ENCODE measurements at places on chromosomes 1 and 21. TPM values are rescaled to one million over a fixed set of nuclear protein-coding genes. Genes with fewer than 3 reads are reported as not detected.

The S1PR1 gene
- total RNA-seq: 8.7 TPM

The AXDND1 gene
- total RNA-seq: 0.77 TPM

DNA sequence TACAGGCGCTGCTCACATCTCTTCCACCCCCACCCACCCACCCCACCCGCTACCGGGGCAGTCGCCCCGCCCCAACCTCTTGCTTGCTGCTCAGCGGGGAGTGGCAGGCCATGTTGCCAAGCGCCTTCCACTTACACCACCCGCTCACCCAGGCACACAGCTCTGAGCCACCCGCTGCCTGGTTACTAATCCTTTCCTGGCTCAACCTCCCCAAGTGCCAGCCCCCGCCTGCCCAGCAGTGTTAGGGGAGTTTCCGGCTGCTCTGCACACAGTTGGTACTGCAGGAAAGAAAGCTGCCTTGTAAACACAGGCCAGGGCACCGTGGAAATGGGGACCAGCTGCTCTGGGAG is 56.2 kb downstream of the LACTBL1 start:
- DNase-seq: no peak

DNA sequence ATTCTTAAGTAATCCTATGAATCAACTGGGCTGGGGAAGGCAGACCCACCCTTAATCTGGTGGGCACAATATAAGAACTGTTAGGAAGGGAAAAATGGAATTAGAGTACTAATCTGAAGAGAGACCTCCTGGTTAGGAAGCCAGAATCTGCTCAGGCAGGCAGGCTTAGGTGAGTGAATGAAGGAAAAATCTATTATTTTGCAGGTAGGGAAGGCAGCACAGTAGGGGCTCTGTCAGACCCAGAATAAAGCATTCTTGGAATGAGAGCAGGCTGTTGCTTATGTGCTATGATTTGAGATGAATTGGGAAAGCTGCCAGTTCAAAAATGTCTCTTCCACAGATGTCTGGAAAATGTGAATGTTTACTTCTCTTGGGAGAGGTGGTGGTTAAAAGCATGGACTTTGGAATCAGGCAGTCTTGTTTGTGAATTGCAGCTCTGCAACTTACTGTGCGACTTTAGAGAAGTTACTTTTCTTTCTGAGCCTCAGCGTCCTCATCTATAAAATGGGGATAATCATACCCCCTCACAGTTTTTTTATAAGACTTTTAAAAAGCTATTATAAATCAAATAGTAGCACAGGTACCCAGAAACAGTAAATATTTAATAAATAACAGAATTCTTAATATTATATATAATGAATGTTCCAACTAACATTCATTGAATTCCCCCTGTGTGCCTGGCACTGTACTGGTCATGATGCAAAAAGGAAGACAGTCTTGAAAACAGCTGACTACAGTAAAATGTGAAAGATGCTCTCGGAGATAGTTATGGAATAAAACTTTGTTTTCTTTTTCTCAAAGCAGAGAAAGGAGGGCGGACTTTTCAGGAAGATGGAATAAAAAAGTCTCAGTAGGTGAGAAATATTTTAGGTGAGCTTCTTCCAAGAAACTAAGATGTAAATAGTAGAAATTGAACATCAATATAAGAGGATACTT is 15.3 kb upstream of the ZNF644 start:
- no peak for DNase-seq

- no peak for DNase-seq
Measured at GRCh38 chr1:203796236-203796605, 798 bp downstream of the ZBED6 start.

DNA sequence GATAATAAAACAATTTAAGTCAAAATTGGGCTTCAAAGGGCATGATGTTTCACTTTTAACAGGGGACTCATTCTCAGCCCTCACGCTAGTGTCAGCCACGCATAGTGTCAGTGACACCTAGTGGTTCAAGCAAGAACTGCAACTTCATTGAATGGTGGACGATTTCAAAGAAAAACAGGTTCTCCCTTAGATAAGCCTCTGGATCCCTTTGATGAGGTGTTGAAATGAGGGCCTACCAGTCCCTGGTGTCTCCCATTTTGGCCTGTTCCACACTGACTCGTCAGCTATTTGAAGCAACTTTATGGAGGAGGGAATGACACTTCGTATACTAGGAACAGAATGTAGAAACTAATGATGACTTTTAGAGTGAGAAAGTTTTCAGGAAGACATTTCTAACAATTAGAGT is 56.2 kb downstream of the FCRL5 start:
- peak; percentile 67 for DNase-seq

- DNase-seq: no peak
Measured at GRCh38 chr1:209080170-209080781, 503.2 kb upstream of the CAMK1G start.

The HENMT1 gene
- 3.7 TPM for total RNA-seq

GRCh38 chr21:28334407-28334806 is 658.3 kb downstream of the LTN1 start:
- DNase-seq: no peak

The CFAP141 gene
- not detected for total RNA-seq

GRCh38 chr21:24895885-24896734 is 711.2 kb downstream of the MRPL39 start:
- DNase-seq: peak; percentile 27

DNA sequence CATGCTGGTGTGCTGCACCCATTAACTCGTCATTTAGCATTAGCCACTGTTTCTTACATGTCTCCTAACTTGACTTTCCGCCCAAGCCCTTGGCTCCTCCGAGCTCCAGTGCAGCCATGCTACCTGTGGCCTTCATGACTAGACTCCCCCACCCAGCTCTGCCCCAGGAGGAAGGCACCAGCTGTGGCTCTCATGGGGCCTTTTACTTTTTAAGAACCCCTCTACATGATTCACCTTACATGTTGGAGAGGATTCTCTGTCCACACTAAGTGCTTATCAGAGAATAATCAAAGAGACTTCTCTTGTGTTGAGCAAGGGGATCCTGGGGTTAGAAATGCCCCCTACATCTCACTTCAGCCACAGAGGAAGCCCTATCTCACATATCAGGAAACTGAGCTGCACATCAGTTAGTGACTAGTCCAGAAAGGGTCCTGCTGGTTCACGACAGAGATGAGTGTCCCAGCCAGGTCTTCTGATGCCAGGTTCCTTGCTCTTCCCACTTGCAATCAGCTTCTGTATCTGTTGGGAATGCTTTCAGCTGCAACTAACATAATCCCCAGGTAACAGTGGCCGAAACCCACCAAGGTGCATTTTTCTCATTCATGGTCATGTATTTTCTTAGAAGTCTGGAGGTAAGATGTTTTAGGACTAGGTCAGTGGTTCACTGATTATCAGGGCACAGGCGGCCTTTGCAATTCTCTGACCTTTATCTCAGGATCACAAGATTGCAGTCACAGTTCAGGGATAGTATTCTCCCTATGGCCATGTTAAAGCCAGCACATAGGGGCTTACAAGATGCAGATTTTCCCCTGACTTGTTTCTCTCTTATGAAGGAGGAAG is 45.9 kb downstream of the KLHDC7A start:
- DNase-seq: no peak

DNA sequence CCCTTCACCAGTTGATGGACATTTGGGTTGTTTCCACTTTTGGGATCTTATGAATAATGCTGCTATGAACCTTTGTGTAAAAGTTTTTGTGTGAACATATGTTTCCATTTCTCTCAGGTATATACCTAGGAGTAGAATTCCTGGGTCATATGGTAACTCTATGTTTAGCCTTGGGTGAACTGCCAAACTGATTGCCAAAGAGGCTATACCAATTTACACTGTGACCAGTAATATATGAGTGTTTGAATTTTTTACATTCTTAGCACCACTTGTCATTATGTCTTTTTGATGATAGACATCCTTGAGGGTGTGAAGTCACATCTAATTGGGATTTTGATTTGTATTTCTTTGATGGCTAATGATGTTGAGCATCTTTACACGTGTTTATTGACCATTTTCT is 290.1 kb downstream of the DUSP10 start:
- no peak for DNase-seq

- no peak for DNase-seq
Measured at GRCh38 chr1:228277491-228278431, 69.9 kb downstream of the OBSCN start.

DNA sequence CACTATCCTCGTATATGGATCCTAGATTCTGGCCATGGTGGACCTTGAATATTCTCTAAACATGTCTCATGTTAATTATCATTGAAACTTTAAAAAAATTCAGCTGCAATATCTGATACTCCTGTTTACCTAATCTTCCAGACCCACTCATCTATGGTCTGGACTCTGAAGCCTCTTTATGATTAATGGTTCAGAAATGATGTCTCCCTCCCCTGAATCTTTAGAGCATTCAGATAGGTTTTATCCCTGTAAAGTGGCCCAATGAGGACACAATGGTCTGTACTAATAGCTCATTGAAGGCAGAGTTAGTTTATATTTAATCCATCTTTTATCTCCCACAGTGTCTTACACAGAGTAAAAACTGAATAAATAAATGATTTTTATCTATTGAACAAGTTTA is 53.0 kb upstream of the DUSP10 start:
- no peak for DNase-seq

The CYP4B1 gene
- total RNA-seq: not detected

- peak; percentile 74 for DNase-seq
Measured at GRCh38 chr1:17826165-17826488, 71.0 kb downstream of the ACTL8 start.

DNA sequence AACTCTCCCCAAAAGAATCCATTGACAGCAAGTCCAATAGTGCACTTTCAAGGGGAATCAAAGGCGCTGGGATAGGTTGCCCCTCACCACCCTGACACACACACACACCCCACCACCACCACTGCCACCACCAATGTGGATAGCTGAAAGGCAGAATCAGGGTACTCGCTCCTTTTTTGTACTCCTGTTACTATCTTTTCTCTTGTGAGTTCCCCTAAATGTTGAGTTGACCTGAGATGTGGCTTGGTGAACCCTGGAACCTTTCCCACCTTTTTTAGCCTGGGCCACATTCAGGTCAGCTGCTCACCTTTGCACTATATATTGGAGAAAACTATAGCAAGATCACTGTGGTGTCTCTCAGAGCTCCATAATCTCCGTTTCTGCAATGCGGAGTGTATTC is 3.9 kb downstream of the S100A8 start:
- DNase-seq: no peak

The QSOX1 gene
- total RNA-seq: 13.6 TPM

The SPTA1 gene
- total RNA-seq: not detected

The FCRLB gene
- total RNA-seq: 0.19 TPM

The WNT3A gene
- total RNA-seq: not detected

The REG4 gene
- not detected for total RNA-seq

Data from neural progenitor cell (in vitro differentiated cells).